ENCODE measurements at places on chromosomes 6 and 20.

GRCh38 chr20:48826883-48827771, 672 bp downstream of the PREX1 start:
- DNase-seq: peak; percentile 64

DNA sequence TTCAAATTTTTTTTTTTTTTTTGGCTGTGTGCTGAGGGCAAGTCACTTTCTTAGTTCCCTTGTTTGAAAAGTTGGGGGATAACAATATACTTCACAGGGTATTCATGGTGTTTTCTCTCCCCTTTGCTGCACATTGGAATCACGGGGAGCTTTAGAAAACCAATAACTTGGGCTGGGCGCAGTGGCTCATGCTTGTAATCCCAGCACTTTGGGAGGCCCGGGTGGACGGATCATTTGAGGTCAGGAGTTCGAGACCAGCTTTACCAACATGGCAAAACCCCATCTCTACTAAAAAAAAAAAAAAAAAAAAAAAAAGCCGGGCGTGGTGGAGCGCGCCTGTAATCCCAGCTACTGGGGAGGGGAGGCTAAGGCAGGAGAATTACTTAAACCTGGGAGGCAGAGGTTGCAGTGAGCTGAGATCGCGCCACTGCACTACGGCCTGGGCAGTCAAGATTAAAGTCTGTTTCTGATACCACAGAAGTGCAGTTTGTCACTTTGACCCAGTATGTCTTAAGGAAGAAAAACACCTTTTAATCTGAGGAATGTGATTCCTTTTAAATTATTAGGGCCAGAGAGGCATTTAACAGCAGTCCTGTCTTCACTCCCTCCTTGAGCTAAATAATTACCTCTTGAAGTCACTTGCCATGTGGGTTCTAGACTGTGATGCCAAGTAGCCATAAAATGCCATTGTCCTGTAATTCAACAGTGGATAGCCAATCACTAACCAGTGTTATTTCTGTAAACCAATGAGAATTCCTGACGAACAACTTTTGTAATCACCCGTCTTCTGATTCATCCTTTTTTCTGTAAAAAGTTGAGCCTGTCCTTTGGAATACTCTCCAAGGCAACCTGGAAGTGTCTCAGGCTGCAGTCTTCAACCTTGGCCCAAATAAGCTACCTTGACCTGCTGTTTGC, 16.1 kb downstream of the SRSF3 start:
- DNase-seq: no peak

DNA sequence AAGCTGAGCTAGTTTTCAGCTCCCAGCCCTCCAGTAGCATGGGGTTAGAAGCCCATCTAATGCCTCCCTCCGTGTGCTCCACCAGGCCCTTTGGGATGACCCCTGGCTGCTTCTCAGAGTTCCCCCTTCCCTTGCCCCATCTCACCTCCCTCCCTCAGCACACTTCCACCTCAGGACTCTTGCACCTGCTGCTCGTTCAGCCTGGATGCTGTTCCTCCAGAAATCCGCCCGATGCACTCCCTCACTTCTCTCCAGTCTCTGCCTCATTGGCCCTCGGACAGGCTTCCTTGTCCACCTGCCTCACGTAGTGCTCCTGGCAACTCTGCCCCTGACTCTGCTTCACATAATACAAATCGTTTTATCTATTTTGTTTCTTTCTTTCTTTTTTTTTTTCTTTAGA, 26.8 kb downstream of the FGD2 start:
- no peak for DNase-seq

DNA sequence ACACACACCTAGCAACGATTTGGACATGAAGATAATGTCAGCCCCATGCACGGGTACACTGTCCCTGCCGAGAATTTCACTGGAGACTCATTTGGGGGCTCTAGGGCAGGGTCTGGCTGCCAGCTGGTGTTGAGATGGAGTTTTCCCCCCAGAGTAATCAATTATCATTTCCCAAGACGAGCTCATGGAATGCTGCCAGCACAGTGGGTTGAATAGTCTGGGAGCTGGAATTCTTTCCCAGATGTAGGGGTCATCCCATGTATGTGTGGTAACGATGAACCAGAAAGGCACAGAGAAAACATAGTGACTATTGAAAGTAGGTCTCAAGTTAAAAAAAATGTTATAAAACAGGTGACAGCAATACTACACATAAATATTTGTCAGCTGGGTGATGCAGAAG, 579.9 kb downstream of the MAFB start:
- no peak for DNase-seq

DNA sequence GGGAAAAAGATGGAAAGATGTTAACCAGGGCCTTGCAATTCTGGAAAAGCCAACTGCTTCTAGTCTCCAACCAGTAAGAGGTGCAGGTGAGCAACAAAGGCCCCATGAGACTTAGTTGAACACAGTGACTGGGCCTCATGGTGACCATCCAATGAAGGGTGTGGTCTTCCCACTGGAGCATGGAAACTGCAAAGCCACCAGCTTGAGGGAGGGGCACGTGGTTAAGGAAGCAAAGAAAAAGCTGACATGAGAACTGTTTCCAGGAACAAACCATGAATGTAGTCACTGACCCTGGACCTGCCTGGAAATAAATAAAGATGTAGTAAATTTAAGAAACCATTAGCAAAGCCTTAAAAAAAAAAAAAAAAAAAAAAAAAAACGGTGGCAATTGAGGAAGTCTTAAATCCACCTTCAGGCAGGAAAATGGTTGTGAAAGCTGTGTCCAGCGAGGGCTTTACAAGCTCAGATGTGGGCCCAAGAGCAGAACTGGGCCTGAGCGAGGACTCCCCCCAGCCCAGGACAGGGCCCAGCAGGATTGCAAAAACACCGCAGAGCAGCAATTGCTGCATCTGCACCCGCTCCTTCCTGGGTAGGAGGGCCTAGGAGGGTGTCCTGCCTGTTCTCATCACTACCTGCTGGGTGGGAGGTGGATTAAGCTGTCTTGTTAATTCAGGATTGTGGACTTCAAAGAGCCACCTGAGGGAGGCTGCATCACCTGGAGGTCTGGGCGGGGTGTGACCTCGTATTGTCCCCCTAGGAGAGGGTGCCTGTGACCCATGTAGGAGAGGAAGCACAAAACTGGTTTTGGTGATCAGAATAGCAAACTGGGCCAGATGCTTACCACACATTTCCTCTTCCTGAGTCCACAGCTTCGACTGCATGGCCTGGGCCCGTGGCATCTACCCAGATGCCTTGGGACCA, 10.3 kb downstream of the GFRA4 start:
- no peak for DNase-seq

- DNase-seq: no peak
Measured at GRCh38 chr20:22430746-22431168, 153.6 kb downstream of the FOXA2 start.

DNA sequence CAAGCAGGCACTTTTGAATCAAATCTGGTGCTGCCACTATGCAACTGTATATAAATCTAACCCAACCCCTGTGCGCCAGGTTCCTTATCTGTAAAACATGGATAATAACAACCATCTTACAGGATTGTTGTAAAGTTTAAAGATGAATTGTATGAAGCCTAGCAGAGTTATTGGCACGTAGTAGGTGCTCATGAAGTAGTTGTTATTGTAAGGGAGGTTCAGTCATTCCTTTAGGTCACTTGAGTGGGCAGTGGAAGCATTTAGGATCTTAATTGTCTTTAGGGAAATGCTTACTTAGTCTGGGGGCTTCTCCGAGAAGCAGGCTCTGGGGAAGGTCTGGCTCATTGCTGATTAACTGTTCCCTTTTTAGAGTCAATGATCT, 29.8 kb upstream of the PKIG start:
- no peak for DNase-seq

GRCh38 chr6:86856937-86857563, 80.3 kb upstream of the HTR1E start:
- peak; percentile 54 for DNase-seq

- DNase-seq: no peak
Measured at GRCh38 chr6:137491478-137491877, 2.7 kb downstream of the OLIG3 start.

DNA sequence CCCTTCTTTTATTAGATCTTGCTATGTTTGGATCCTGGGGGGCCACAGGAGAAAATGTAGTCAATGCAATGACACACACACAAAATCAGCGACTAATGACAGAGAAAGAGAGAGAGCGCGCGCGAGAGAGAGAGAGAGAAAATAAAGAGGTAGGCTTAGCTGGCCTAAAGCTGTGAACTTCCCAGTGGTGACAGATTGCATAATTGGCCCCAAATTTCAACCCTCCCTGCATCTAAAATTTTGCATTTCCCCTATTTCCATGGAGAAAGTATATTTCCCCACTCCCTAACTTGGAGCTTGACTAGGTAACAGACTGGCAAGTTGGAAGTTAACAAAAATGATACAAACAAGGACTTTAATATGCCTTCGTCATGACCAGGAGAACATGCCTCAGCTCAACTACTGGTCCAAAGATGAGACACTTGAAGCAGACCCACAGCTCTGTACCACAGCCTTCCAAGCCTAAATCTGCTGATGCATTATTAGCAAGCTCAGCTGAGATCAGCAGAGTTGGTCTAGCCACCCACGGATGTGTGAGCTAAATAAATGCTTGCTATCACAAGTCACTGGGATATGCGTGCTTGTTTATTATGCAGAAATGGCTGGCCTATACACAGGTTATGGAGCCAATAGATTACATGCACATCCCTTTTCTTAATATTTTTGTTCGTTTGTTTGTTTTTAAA, 118.1 kb upstream of the PRDM1 start:
- no peak for DNase-seq

GRCh38 chr6:84553527-84553926, 210.9 kb downstream of the TBX18 start:
- no peak for DNase-seq

DNA sequence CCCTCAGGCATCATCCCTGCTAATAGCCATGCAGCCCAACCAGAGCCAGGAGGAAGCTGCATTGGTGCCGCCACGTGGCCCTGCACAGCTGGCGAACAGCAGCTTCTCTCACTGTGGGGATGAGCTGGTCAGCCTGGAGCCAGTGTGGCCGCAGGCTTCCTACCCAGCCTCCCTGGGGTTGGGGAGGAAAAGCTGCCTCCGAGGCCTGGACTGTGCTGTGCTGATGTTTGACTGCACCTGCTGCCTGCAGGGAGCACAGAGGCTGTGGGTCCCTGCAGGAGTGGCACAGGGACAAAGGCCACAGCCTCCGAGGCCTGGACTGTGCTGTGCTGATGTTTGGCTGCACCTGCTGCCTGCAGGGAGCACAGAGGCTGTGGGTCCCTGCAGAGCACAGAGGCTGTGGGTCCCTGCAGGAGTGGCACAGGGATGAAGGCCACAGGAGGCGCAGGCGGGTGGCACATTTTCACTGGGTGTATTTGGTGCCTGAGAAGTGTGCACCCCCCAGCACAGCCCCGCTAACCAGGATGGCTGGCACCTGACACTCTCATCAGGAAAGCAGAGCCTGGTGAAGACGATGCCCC, 83.9 kb downstream of the DLL1 start:
- DNase-seq: no peak

GRCh38 chr20:64041781-64042053, 5.7 kb downstream of the C20orf204 start:
- DNase-seq: no peak

GRCh38 chr6:42745083-42745639, 742 bp downstream of the TBCC start:
- peak; percentile 66 for DNase-seq

DNA sequence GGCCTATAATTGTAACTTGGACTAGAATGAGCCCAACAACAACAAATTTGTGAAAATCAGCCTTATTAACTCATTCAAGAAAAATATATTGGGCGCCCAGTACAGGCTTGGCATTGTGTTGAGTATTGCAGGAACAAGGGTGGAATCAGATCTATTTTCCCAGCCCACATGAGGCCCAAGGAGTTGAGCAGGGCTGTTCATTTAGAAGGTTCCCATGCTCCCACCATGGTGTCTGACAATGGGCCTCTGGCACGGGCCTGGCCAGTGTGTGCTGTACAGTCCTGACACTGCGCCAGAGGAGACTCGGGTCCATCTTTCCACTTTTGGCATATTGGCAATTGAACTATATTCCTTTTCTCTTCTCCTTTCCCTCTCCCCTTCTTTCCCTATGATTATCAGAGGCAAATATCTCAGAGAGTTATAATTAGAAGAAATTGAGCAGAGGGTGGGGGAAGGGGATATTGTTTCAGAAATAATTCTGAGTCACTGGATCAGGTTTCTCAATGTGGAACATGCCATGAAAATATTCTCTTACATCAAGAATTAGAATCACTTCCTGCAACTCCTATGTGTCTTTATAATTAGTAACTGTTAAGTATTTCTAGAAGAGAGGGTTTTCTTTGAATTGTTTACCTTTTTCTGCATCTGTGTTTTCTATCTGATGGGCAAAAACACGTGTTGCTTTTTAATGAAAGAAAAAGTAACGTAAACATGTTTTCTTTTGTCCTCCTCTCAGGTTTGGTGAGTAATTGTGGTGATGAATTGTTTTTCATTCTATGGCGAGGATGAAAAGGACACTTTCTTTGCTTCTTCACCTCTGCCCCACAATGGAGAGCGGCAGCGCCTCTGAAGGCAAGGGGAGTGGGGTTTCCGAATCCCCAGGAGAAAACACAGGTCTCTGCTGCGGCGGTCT, 209.4 kb downstream of the FOXA2 start:
- no peak for DNase-seq

- DNase-seq: peak; percentile 46
Measured at GRCh38 chr6:166940643-166941068, 15.7 kb downstream of the RNASET2 start.

Measured in astrocyte of the hippocampus (primary cell).